ENCODE measurements at places on chromosomes 1 and 21.

- DNase-seq = no peak
Measured at GRCh38 chr1:61910035-61910434, 167.8 kb downstream of the PATJ start.

DNA sequence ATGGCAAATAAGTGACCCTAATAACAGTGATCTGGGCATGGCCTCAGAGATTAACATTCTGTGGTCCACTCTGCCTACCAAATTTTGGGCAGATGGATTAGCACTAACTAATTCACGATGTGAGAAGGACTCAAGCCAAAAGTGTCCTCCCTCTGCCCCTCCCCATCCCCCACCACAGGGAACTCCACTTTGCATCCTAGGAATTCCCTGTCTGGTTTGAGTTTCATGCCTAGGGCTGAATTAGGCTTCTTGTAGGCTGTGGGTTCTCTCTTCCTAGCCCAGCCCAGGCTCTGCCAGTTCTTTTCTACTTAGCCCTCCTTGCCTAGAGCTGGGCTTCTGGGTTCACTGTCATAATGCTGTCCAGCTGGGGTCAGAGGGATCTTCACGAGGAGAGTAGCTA, 64.1 kb downstream of the ATP2B4 start:
- DNase-seq = no peak

DNA sequence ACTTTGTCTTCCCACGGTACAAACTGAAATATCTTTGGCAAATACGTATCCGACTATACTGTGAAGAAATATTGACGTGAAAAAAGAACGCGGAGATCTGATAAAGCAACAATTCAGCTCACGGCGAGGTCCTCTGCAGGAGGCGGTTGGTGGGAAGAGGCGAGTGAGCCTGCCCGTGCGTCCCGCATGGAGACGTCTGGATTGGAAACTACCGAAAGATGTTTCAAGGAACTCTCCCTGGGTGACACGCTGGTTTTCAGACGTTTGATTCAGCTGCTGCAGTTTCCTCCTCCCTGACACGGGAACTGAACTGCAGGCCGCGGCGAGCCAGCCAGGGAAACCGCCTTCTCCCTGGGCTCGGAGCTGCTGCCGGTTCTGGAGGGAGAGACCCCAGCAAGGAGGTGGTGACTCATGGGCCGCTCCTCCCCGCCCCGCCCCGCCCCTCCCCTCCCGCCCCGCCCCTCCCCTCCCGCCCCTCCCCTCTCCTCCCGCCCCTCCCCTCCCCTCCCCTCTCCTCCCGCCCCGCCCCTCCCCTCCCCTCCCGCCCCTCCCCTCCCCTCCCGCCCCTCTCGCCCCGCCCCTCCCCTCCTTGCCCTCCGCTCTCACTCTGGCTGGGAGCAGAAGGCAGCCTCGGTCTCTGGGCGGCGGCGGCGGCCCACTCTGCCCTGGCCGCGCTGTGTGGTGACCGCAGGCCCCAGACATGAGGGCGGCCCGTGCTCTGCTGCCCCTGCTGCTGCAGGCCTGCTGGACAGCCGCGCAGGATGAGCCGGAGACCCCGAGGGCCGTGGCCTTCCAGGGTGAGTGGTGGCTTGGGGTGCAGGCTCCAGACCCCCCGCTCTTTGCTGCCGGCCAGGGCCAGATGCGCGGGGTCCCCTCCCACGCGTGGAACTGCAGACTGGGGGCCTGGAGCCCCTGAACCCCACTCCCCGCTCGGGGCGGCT, at the start of gene COL6A1:
Gene COL6A1 (plus strand): TSS at position 620 of the 941 bp plus-strand sequence. CDS start 81 bp downstream, at position 701.
- no peak for DNase-seq

DNA sequence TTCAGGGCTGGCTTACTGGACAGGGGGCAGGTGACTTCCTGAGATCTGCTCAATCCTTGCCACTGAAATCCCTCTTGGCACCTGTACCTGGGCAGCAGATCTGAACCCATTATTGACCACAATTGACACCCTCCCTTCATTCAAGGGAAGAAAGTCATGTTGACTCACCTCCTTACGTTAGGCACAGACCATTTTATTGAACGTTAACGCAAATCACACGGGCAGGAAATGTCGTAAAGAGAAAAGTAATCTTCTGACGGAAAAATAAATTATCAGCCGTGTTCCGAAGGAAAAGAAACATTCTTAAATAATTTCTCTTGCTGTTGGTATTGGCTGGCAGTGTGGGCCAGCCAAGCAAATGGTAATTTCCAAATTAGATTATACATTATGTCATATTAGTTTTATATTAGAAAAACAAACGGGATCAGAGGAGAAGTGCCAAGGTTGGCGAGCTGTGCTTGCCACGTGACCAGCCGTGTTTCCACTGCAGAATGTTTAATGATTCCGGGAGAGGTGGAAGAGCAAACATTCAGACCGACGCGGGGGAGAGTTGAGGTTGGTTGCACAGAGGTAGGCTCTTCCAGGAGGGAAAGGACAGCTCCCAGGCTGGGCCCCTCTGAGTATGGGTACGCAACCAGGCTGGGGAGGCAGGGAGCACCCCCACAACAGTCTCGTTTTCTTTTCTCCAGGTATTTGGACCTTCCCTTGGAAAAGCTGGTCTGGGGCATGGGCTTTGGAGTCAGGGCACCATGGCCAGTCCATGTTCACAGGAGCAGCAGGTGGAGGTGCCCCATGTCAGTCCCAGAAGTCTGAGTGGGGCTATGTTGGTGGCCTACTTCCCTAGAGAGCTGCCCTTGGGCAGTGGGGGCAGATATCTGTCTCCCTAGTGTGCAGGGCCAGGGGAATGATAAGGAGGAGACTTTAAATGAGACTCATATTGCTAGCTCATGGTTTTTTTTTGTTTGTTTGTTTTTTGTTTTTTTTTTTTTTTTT, 121.1 kb downstream of the FOXD2 start:
- peak; percentile 99 for DNase-seq

DNA sequence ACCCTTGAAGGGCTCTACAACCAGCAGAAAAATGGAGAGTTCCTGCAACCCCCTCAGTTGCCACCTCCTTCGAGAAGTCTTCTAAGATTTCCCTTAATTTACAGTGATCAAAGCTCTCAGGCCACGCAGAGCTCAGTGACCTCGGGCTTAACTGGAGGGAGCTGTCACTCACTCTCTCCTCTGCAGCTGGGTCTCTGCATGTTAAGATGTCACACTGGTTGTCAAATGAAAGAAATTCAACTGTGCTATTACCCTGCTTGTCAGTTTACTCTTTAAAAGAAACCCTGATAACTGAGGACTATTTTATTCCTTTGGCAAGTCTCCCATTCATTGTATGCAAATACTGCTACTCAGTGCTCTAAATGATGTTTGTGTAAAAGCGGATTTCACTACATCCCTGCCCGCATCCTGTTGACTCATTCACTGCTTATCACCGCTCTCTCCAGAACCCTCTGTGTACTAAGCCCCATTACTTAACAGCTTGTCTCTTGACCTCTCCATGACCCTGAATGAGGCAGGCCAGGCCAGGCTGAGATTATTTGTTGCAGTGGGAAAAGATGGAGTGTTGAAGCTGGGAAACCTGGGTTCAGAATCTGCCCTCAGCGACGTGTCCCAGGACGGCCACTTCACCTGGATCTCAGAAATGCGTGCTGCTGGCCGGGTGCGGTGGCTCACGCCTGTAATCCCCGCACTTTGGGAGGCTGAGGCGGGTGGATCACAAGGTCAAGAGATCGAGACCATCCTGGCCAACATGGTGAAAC, 13.7 kb downstream of the DHRS3 start:
- peak; percentile 33 for DNase-seq

GRCh38 chr21:45138199-45139002, 64.0 kb downstream of the ADARB1 start:
- peak; percentile 5 for DNase-seq

DNA sequence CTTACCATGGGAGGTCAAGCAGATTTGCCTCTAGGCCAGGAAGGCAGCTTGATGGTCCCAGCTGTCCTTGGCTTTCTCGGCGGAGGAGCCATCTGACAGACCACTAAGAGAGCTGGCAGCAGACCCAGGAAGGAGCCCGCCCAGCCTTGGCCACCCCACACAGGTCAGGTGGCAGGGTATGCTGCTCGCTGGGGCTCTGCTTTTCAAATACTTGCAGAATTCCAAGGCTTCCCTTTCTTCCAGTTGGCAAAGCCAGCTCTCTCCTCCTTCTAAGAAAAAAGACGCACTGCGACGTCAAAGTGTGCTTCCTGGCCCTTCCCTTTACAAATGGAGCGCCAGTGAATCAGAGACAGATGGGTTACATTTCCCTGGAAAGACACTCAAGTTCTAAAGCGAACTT, 229.4 kb downstream of the CACNA1E start:
- no peak for DNase-seq

GRCh38 chr1:158022554-158023312, 29.3 kb downstream of the KIRREL1 start:
- no peak for DNase-seq

GRCh38 chr1:21311016-21311415, 20.8 kb upstream of the ECE1 start:
- DNase-seq = no peak

DNA sequence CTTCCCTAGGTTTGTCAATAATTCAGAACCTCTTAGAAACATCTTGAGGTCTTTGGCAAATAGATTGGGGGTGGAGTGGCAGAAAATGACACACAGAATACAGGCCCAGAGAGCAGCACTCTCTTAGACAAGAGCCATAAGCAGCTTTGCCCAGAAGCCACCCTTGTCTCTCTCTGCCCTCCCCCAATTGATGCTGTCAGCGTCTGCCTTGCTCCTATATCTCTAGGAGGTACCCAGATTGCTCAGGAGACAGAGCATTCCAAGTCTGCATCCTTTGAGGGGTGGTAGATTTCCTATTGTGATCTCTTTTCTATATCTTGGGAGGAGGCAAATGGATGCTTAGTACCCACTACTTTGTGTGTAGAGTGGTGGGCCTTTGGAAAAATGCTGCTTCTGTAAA, 1.8 kb downstream of the RGL1 start:
- DNase-seq = no peak

- DNase-seq = peak; percentile 54
Measured at GRCh38 chr1:12143631-12144155, 23.1 kb upstream of the TNFRSF1B start.

DNA sequence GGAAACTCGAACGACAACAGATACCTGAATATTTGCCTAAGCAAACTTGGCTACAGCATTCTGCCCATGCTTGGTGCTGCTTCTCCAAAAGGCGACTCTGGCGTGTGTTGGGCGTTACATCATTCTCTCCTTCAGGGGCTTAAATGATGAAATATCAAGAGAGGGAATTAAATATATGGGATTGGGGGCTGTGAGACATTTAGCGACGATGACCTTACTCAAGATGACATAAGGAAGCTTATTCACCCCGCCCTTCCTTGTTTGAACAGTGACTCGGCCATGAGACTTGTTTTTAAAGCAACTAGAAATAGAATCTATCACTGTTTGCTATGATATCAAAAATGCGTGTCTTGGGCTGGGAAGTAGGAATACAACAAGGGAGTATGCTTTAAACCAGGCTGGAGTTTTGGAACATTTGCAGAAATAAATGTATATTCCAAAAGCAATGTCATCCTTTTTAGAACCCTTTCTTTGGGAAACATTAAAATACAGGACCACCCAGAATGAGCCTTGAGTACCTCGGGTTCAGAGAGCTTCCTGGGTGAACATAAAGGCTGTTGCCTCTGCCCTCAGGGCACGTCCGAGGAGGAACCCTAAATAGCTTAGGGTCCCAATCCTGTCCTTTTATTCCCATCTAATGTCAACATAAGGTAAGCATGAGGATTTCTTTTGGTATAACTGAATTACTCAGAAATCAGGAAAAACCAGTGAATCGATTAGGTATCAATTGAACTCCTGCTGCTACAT, 123.3 kb upstream of the SLC45A1 start:
- no peak for DNase-seq

DNA sequence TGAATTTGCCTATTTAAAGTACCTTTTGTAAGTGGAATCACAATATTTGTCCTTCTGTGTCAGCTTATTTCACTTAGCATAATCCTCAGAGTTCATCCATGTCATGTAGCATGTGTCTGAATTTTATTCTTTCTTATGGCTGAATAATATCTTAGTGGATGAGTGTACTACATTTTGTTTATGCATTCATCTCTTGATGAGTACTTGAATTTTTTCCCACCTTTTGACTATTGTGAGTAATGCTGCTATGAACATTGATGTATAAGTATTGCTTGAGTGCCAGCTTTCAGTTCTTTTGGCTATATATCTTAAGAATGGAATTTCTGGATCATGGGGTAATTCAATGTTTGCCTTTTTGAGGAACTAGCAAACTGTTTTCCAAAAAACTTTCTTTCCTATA, 84.2 kb downstream of the TGFB2 start:
- DNase-seq = no peak

GRCh38 chr1:98538106-98538505, 123.4 kb upstream of the SNX7 start:
- DNase-seq = no peak

All from NCI-H2029 treated with DMSO at 0.1 percent for 48 hours (cell line).